Activated T-cell treated with anti-CD3 and anti-CD28 coated beads, Interleukin-2, amount 50 U/mL, for 4 hours (primary cell): ENCODE measurements at places on chromosomes 7 and 10. TPM values are rescaled to one million over a fixed set of nuclear protein-coding genes. Genes with fewer than 3 reads are reported as not detected.

ENTPD1 gene
- total RNA-seq, result 0.23 TPM

NKX1-2 gene
- not detected for total RNA-seq

FAM13C gene
- not detected for total RNA-seq

TEX47 gene
- total RNA-seq, result not detected

GRCh38 chr10:11116817-11117216, 99.1 kb downstream of the CELF2 start:
- no peak for DNase-seq

- DNase-seq, result no peak
Observed at GRCh38 chr7:17620566-17620965, 319.7 kb downstream of the SNX13 start.

DNA sequence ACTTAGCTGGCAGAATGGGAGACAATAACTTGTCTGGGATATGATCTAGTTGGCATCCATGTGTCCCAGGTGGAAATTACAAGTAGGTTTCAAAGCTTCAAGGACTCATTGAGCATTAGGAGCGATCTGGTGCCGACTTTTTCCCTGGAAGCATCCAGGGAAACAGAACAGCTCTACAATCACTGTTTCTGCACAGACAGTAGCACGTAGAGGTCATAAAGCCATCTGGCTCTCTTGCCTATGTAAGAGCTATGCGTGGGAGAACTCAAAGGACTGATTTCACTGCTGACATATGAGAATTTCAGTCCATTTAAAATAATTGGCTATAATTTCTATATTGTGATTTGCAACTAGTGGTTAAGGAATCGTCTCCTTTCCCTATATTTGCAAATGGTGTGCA, 791.7 kb downstream of the REEP3 start:
- no peak for DNase-seq

GRCh38 chr10:89639326-89639725, 5.7 kb downstream of the PANK1 start:
- no peak for DNase-seq

- no peak for DNase-seq
Observed at GRCh38 chr7:103114576-103115008, 34.3 kb downstream of the NAPEPLD start.

GRCh38 chr10:5092375-5092774, 1.8 kb upstream of the AKR1C3 start:
- no peak for DNase-seq

DNA sequence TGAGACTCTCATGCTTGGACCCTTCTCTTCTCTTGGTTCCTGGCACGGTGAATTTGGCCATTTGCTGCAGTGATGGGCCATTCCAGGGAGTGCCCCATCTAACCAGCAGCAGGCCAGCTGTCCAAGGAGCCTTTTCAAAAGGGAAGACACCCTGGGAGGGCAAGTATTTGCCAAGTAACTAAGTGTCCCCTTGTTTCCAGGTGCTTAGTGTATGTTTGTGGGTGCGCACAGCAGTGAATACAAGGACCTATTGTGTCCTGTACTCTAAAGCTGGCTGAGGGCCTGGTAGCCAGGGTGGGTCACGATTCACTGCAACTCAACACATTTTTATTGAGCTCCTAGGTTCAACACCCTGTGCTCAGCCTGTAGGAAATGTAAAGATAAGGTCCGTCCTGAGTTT, 348.8 kb downstream of the RNLS start:
- DNase-seq, result no peak

- DNase-seq, result no peak
Observed at GRCh38 chr10:101601541-101601940, 13.4 kb downstream of the DPCD start.
